SJSA1 (cell line): ENCODE measurements at places on chromosomes 2 and 18. TPM values are rescaled to one million over a fixed set of nuclear protein-coding genes. Genes with fewer than 3 reads are reported as not detected.

The XDH gene
- total RNA-seq = 0.05 TPM in 1 of 2 replicates, not detected in the other

GRCh38 chr2:7880566-7880965 lies 801.3 kb upstream of the ID2 start:
- peaks cover 44% of the 10 kb centered on the region for H3K4me1 ChIP-seq
- no peak for DNase-seq
- no peak overlapping the region for H3K4me3 ChIP-seq
- H3K27ac ChIP-seq = peak overlapping the region; percentile 45
- H3K36me3 ChIP-seq = no peaks in the 10 kb centered on the region

DNA sequence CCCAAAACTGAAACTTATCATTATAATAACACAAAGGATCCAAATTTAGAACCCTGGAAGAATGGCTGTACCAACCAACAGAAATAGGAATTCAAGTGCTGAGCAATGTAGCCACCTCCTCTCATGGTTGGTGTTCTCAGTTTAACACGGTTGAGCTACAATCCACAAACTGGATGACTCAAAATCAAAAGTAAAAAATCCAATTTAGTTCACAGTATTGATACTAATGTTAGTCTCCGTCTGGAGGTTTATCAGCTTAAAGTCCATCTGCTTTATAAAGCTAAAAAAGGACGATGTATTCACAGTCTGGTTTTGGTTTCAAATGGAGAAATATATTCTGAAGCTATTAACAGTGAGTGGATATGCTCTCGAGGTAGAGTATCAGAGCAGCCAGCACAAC lies 40.5 kb downstream of the CNTNAP5 start:
- H3K4me3 ChIP-seq = no peak overlapping the region
- H3K4me1 ChIP-seq = no peaks in the 10 kb centered on the region
- H3K27ac ChIP-seq = no peak overlapping the region
- no peaks in the 10 kb centered on the region for H3K27me3 ChIP-seq

- no peaks in the 10 kb centered on the region for H3K36me3 ChIP-seq
- DNase-seq = no peak
- H3K27ac ChIP-seq = no peak overlapping the region
- no peak overlapping the region for H3K4me3 ChIP-seq
Observed at GRCh38 chr2:179207047-179207446, 57.6 kb downstream of the SESTD1 start.

DNA sequence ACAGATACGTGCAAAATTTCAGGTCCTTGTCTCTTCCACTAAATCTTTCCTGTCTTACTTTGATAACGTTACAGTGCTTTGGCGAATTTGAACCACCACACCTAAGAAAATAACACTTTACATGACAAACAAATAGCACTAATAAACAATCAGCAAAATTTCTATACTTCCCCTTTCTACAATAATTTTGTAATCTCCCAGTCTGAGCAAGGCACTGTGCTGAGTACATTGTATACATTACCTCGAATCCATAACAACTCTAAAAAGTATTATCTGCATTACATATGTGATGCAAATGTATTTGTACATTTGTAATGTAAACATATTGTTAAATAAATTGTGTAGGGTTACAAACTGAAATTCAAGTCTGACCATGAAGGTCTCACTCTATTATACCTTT lies 49.9 kb downstream of the RTN4 start:
- no peak for DNase-seq
- H3K27me3 ChIP-seq = no peaks in the 10 kb centered on the region
- peaks cover 17% of the 10 kb centered on the region for H3K4me1 ChIP-seq
- H3K36me3 ChIP-seq = 0 out of 2 replicates have a peak, but pooled peaks cover 5% of the 10 kb centered on the region

The PID1 gene
- 0.18 and 2.1 TPM in 2 replicates for total RNA-seq
